ENCODE measurements at places on chromosomes 1 and 21.

DNA sequence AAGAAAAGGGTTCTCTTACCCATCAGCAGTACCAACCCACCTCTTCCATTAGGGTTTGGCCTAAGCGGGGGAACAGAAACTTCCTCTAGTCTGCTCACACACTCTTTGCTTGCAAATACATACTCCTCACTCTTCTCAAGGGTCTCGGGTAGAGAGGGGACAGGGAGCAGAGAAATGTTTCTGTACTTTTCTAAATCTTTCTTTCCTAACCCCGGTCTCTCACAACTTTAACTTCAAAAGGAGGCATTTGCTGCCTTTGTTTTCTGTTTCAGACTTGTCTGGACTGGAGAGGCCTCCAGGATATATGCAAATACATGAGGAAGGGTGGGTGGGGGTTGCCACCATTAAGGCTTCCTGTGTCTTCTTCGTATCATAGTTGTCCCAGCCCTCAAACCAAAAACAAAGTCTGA lies 10.5 kb upstream of the LAX1 start:
- no peak for DNase-seq

GRCh38 chr1:218693599-218693998 lies 348.5 kb downstream of the TGFB2 start:
- no peak for DNase-seq

DNA sequence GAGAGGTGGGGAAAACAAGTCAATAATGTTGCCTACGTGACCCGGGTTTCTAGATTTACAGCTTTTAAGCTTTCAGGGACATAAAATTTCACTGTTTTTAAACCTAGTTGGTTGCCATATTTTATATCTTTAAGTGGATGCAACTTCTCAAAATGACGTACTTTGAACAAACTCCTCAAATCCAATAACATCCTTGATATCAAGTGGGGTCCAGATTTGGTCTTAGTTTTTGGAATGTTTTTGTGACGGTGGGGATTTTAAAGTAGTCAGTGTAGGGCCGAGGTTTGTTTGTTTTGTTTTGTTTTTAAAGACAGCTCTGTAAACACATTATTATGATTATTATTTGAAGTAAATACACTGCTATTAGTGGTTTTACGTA lies 453 bp downstream of the CDKN2C start:
- no peak for DNase-seq

GRCh38 chr1:85116856-85117255 lies 68.6 kb upstream of the MCOLN3 start:
- no peak for DNase-seq

- DNase-seq = no peak
Measured at GRCh38 chr1:30311749-30312148, 411.6 kb downstream of the MATN1 start.

GRCh38 chr1:153608742-153609584 lies 4.0 kb downstream of the S100A16 start:
- DNase-seq = peak; percentile 64

DNA sequence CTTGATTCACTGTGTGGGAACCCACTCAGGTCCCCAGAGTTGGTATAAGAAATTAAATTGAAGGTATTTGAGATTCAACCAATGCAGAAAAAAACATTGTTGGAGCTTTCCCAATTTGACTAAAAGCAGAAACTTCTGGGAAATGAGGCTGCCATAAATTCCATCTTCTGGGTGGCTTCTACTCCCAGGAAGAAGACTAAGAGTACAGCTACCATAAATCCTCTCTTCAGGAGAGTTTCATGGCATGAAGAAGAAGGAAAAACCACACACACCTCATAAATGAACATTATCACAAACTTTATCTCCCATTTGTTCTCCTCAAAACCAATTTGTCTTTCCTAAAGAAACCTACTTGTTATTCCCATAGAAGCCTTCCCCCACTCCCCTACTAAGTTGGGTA lies 283.9 kb downstream of the DPYD start:
- DNase-seq = no peak

- no peak for DNase-seq
Measured at GRCh38 chr1:162171111-162171510, 101.6 kb downstream of the NOS1AP start.

GRCh38 chr1:208117826-208118225 lies 126.4 kb downstream of the PLXNA2 start:
- no peak for DNase-seq

DNA sequence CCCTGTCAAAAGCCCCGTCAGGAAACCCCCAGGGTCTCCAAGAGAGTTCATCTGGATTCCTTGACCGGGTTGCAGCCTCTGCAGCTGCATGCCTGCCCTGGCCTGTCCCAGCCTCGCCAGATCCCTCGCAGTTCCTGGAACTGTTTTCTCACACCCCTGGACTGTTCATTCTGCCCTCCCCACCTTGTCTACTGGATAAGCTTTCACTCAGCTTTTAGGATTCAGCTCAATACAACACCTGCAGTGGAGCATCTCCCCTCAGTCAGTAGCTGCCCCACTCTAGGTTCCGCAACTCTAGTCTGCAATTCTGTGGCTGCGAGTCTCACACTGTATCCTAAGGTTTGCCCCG lies 67.2 kb downstream of the FAM163A start:
- DNase-seq = no peak

DNA sequence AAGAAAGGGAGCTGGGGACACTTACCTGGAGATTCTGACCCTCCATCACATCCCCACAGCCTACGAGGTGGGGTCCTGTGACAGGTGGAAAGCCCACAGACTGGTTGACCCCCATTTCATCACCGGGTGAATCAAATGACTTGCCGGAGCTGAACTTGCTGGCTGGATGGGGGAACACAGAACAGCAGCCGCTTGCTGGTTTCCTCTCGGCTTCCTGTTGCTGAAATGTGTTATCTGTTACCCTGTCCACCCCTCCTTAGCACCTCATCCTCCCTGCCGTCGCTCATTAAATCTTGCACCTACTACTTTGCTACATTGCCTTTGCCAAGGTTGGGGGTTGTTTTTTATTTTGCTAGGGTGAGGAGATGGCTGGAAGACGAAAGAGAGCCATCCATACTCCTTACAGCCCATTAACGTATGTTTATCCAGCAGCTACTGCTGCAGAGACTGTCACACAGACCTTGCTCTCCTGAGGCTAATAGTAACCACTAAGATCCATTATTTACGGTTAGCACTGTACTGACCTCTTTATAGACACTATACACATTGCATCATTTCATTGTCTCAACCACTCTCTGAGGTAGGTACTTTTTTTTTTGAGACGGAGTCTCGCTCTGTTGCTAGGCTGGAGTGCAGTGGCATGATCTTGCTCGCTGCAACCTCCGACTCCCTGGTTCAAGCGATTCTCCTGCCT lies 7.0 kb downstream of the PAFAH2 start:
- DNase-seq = no peak

DNA sequence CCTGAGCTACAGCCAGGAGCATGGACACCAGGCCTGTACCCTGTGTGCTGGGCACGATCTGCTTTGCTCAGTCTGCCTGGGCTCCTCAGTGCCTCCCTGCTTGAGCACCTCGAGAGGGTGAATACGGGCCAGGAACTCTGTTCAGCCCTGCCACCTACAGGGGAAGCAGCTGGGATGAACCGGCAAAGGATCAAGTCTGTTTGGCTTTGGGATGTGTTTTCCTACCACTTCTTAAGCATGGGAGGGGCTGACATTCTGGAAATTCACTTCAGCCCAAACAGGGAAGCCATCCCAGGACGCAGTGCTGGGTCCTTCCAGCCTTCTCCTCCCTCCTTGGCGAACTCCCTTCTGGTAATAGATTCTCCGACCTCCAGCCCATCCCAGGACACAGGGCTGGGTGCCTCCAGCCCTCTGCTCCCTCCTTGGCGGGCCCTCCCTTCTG lies 55.8 kb upstream of the SELENON start:
- peak; percentile 35 for DNase-seq

- no peak for DNase-seq
Measured at GRCh38 chr1:94526152-94526980, 15.2 kb downstream of the F3 start.

- no peak for DNase-seq
Measured at GRCh38 chr1:242877743-242878142, 353.2 kb upstream of the PLD5 start.

DNA sequence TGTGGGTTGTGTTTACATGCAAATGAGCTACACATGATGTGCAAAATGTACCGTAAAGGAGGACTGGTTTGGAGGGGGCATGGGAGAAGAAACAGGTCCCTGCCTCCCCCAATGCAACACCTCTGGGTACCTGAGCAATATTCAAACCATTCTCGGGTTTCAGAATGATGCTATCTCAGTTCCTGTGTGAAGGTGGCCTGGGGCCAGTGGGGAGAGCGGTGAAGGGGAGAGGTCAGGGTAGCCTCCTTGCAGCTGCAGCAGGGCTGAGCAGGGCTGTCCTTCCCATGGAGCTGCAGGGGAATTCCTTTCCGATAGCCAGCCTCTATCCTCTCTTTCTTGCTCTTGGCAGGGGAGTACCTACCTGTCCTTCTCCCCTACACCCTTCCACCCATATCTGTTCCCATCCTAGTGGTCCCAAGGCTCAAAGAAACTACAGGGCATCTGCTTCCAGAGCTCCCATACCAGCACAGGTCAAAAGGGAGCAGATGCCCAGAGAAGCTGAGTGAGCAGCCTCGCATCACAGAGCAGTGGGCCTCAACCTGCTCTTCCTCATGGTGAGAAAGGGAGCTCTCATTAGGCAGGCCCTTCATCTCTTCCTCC lies 11.9 kb downstream of the MEF2D start:
- no peak for DNase-seq

DNA sequence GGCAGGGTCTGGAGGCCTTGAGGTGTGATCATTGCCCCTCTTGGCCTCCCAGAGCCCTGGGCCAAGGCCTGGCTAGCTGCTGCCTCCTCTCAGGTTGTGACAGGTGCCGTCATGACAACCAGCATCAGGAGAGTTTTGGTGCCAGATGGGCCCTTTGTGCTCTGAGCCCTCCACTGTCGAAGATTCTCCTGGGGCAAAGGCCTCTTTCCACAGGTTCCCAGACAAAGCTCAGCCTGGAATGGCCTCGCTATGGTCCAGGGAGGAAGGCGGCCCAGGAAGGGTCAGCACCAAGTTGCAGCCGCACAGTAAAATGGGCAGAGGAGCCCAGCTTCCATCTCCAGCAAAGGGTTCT lies 78.4 kb downstream of the ALPL start:
- DNase-seq = no peak

DNA sequence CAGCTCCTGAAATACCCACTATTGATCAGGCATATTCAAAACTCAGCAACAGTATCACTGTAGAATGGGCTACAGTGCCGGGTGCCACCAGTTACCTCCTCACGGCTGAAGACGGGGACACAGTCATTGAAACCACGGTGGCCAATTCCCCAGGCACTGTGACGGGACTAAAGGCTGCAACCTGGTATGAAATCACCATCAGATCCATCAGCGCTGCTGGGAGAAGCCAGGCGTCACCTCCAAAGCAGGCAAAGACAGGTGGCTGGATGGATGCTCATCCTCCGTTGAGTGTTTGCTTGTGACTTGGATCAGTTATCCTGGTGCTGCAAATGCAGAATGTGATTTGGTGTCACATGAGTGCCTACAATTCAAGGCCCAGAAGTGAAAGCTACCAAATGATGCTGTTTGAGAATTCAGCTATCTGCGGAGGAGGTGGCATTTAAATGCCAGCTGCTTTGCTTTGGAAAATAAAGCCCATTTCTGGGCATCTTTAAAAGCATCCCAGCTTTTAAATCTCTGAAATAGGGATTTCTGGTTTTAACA lies 5.1 kb downstream of the FNDC7 start:
- no peak for DNase-seq

GRCh38 chr21:14707511-14708020 lies 161.5 kb upstream of the SAMSN1 start:
- DNase-seq = no peak

DNA sequence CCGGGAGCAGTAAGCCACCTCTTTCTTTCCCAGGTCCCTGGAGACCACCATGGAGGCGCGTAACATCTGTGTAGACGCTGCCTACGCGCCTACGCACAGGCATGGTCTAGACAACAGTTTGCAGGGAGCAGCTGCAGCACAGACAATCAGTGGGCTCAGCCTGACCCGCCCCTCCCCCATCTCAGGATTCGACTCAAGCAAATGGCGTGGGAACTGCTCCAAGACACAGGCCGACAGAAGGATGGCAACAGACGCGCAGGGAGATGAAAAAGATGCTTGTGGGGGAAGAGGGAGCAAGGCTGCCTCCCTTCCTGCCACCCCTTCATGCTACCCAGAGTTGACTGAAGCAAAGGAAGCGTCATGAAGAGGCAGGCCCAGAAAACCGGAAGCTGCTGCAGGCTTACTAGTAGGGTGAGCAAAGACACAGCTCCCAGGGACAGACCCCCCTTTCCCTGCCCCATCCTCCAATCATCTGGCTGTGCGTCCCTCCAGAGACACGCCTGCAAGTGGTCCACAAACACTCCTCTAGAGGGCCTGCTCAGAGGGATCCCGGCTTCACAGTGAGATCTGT lies 19.5 kb downstream of the STK40 start:
- DNase-seq = peak; percentile 49

- no peak for DNase-seq
Measured at GRCh38 chr21:18041012-18041411, 203.6 kb upstream of the CHODL start.

DNA sequence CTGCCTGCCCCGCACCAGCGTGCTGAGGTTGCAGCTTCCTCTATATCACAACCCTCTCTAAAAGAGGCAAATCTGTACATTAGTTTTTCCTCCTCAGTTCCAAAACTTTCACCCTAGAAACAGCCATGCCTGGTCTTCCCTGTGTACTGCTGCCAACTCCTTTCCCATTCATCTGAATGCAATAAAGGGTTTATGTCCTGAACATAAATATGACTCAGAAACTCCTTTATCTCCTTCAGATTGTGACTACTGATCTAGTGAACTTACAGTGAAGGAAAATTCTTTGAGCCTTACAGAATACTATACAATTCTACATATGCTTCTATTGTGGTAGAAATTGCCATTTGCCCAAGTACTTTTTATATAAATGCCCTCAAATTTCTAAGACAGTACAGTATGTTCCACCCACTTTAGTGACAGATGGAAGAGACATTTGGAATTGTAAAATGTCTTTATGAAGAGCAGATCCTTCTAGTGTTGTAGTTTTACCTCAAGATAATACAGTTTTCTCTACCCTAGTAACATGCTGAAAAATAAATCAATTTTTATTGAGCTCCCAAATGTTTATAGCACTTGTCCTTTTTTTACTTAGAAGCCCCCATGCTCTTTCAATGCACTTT lies 345.1 kb upstream of the SNX7 start:
- DNase-seq = no peak

DNA sequence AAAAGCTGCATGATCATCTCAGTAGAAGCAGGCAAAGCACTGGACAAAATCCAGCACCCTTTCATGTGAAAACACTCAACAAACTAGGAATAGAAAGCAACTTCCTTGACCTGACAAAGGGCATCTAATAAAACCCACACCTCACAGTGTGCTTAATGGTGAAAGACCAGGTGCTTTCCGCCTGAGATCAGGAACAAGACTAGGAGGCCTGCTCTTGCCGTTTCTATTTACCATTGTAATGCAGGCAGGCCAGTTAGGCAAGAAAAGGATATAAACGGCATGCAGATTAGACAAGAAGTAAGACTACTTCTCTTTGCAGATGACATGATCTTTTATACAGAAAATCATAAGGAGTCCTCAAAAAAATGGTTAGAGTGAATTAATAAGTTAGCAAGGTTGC lies 37.2 kb downstream of the SLC37A1 start:
- DNase-seq = no peak

GRCh38 chr1:48906164-48906563 lies 129.5 kb upstream of the BEND5 start:
- no peak for DNase-seq
